Hepatocyte (in vitro differentiated cells): ENCODE measurements at places on chromosomes 16 and 17. TPM values are rescaled to one million over a fixed set of nuclear protein-coding genes. Genes with fewer than 3 reads are reported as not detected.

DNA sequence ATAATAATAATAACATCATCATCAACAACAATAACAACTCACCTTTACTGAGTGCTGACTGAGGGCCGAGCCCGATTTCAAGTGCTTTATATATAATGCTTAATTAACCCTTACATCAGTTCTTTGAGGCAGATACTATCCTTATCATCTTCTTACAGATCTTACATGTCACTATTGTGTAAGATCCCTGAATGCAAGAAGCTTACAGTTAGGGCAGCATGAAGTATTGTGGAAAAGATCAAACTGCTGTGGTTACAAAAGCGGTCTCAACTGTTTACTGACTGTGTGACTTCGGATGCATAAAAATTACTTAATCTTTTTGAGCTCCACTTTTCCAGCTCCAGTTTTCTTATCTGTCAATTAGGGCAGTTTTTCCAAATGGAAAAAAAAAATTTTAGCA is 3.3 kb downstream of the VAT1 start:
- DNase-seq = no peak

GRCh38 chr17:9026741-9027140 is 5.4 kb downstream of the NTN1 start:
- DNase-seq = no peak

DNA sequence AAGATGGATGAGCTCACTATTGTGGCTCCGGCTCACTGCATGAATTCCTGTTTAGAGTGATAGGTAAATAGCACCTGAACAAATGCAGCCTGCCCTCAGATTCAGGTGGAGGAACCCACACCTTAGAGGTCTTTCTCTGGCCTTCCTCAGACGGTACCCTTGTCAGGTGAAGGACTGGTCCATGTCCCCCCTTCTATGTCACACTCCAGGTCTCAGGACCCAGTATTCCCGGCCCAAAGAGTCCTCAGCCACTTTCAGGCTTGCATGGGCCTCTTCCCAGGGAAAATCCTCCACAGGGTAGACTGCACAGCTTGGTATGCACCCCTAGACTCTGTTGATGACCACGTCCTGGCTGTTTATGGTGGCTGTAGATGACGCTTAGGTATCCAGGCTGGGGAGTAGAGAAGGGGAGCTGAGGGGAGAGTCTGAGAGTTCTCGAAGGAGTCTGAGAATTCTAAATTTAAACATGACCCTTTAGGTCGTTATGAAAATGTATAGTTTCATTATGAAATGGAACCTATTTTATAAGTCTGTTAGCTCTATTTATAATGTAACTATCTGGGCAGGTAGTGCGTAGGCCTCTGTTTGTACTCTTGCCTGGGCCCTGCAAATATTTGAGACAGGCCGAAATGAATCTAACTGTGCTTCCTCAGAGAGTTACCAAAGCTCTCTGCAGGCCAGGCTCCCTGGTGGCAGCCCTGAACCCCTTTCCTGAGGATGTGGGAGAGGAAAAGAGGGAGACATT is 32.5 kb upstream of the CCR7 start:
- DNase-seq = no peak

GRCh38 chr17:45950888-45951287 is 48.2 kb upstream of the STH start:
- no peak for DNase-seq

GRCh38 chr17:82592767-82593589 is 55.3 kb downstream of the WDR45B start:
- peak; percentile 84 for DNase-seq

GRCh38 chr17:12034538-12034937 is 13.9 kb downstream of the MAP2K4 start:
- no peak for DNase-seq

DNA sequence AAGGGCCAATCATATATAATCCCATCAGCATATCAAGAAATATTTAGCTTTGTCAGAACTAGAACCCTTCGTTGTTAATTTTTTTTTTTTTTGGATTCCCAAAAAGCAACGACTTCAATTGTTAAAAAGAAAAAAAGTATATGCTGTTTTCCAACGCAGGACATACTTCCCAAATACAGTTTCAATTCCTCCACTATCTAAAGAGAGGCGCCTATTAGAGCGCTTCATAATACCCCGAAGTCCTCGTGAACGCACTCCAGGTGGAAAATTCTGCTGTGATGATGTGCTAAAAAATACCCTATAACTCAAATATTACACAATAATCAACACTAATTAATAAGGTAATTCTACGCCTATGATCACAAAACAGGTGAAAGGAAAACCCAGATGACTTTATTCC is 20.8 kb downstream of the GNA13 start:
- no peak for DNase-seq

GRCh38 chr17:82598256-82599119 is 49.8 kb downstream of the WDR45B start:
- no peak for DNase-seq

DNA sequence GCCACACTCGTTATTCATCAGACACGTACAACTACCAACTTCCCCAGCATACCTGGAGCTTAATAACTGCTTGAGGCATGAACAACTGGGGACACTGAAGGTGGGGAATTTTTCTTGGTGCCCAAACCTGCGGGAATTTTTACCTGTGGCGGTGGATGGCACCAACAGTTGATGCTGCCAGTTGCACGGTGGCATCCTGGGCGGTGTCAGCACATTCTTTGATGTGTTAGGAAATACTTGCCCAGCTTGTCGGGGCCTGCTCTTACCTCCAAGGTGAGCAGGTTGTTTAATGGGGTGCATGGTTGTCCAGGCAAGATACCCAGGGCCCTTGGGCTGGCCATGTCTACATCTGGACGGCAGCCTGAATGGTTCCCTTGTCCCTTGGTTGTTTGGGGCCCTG is 79.6 kb downstream of the CRISPLD2 start:
- no peak for DNase-seq

GRCh38 chr17:77456271-77456950 is 315.6 kb downstream of the SEC14L1 start:
- DNase-seq = no peak

GRCh38 chr16:30382111-30382881 is at the start of gene SEPTIN1:
TSS of gene SEPTIN1 (minus strand) at chr16:30382561. CDS start at chr16:30382542, 19 bp downstream.
- no peak for DNase-seq

GRCh38 chr17:31550389-31551056 is 159.0 kb downstream of the RAB11FIP4 start:
- DNase-seq = peak; percentile 41

DNA sequence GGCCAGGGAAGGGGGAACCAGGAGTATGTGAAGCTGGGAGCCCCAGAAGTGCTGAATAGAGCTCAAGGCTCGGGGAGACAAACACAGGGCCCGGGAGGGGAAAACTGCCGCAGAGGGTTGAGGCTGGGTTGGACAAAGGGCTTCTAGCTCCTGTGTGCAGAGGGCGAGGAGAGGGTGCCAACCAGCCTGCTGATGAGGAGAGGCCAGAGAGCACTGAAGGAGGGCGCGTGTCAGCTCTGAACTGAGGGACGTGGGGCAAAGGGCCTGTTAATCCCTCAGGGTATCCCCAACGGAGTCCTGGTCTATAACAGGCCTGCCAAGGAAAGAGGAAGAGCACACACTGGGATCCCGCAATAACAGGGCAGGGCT is 151.3 kb downstream of the C16orf78 start:
- DNase-seq = no peak

GRCh38 chr16:75402159-75402820 is 31.0 kb downstream of the CFDP1 start:
- DNase-seq = peak; percentile 46

DNA sequence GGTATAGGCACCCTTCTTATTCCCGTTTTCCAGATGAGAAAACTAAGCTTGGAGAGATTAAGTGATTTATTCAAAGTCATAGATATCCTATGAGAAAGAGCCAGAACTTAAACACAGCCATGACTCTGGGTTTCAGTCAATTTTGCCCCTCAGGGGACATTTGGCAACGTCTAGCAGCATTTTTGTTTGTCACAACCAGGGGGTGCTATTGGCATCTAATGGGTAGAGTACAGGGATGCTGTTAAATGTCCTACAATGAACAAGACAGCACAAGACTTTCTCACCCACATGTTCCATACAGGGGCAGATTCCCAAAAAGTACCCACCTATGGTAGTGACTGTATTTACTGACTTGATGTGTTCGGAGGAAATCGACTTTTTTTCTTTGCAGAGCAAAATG is 4.8 kb upstream of the SHISA9 start:
- DNase-seq = peak; percentile 64

DNA sequence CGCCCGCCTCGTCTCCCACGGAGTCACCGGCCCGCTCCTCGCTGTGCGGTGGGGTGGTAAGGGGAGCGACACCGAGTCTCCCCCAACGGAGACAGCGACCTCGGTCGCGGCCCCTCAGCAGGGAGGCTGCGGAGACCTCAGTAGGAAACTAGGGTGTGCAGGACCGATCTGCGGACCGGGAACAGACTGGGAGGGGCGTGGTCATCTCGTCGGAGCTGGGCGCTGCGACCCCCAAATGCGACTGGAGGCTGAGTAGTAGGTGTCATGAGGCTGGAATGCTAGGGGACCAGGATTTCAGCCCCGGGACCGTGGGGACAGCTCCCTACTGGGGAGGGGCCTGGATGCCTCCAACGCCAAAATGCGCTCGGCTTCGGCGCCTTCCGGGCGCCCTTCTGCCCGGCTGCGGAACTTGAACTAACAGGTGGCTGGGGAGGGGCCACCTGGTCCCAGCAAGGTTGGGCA is 1.3 kb downstream of the CACNG4 start:
- peak; percentile 29 for DNase-seq

DNA sequence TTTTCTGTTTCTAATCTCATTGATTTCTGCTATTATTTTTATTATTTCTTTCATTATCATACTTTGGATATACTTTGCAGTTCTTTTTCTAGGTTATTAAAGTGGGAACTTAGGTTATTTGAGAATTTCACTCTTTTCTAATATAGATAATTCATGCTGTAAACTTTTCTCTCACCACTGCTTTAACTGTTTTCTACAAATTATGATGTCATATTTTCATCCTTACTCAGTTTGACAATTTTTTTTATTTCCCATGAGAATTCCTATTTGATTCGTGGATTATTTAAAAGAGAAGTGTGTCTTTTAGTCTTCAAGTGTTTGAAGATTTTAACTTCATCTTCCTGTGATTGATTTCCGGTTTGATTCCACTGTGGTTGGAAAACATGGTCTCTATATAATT is 336.8 kb upstream of the SALL1 start:
- DNase-seq = no peak

GRCh38 chr17:55722742-55723487 is at the start of gene TMEM100:
TSS of gene TMEM100 (minus strand) at chr17:55722864. CDS start at chr17:55721070, 1,794 bp downstream.
- peak; percentile 79 for DNase-seq

- no peak for DNase-seq
These were observed 5.6 kb upstream of the RNPS1 start for GRCh38 chr16:2273484-2273883.

DNA sequence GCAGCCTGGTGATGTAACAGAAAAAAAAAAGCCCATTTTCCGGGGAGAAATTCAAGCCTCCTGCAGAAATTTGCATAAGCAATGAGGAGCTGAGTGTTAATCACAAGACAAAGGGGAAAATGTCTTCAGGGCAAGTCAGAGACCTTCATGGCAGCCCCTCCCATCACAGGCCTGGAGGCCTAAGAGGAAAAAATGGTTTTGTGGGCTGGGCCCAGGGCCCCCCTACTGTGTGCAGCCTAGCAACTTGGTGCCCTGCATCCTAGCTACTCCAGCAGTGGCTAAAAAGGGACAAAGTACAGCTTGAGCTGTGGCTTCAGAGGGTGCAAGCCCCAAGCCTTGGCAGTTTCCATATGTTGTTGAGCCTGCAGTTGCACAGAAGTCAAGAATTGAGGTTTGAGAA is 49.7 kb downstream of the AHSP start:
- no peak for DNase-seq

- peak; percentile 20 for DNase-seq
These were observed 26.0 kb downstream of the TAC4 start for GRCh38 chr17:49821916-49822315.

DNA sequence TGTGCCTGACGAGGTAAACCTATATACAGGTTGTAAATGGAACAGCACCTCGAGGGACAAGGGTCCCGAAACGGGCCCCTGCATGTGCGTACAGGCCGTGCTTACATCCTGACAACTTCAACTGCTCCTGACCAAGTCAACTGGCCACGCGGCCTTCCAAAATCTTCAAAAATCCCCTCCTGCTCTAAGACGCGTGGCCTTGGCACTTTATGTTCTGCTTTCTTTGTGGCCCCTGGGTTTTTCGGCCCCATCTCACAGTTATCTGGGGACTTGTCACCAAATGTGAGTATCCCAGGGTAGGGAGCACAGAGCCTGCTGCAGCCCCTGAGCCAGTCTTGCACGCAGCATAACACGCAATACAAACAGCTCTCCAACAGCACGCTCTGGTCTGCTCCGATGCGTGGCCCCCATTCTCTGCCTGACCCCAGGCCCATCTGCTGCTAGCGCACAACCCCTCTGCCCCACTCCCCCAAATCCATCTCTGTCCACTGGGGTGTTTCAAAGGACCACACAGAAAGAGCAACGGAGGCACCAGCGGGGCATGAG is 659 bp downstream of the RPH3AL start:
- DNase-seq = no peak

DNA sequence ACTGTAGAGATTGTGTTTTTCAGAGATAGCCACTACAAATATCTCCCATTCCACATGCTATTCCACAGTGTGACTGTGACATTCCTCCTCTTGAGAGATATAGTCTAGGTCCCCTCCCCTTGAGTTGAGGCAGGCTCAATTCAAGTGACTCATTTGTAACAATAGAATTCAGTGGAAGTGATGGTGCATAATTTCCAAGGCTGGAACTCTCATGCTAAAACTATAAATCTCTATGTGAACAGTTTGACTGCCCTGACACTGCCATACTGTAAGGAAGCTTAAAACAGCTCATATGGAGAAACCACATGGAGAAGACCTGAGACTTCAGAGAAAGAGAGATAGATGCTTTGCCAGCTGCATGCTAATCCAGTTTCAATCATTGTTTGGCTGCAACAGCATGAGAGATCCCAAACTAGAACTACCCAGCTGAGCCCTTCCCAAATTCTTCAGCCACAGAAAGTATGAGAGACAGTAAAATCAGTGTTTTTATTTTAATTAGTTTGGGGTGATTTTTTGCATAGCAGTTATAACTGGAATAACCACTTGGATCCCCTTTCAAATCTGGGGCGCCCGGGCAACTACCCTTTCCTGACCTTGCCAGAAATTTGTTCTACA is 19.5 kb upstream of the CSNK2A2 start:
- DNase-seq = no peak

GRCh38 chr16:9594047-9594446 is 502.6 kb downstream of the HAPSTR1 start:
- no peak for DNase-seq

C16orf96 gene
- 0.15 TPM in 1 of 2 replicates, not detected in the other for polyA plus RNA-seq

EME1 gene
- 5.1 and 7.2 TPM in 2 replicates for polyA plus RNA-seq

RNF167 gene
- polyA plus RNA-seq = 66.5 and 75.3 TPM in 2 replicates

SPEM2 gene
- not detected in 2 replicates for polyA plus RNA-seq

OR1F1 gene
- polyA plus RNA-seq = 0.61 TPM in 1 of 2 replicates, not detected in the other

TMEM256 gene
- polyA plus RNA-seq = 105 and 109 TPM in 2 replicates

RPL26 gene
- 403 and 411 TPM in 2 replicates for polyA plus RNA-seq

PMFBP1 gene
- 2.9 and 3.4 TPM in 2 replicates for polyA plus RNA-seq

WNT3 gene
- polyA plus RNA-seq = 5.3 and 7.3 TPM in 2 replicates

ATP2C2 gene
- 6.8 and 7.2 TPM in 2 replicates for polyA plus RNA-seq

SCGB1C2 gene
- not detected in 2 replicates for polyA plus RNA-seq

ALOX15B gene
- polyA plus RNA-seq = 26.0 and 26.1 TPM in 2 replicates

ARHGAP44 gene
- polyA plus RNA-seq = 4.2 and 5.4 TPM in 2 replicates

SDR42E1 gene
- 0.04 TPM in 1 of 2 replicates, not detected in the other for polyA plus RNA-seq

MKS1 gene
- 11.9 and 15.6 TPM in 2 replicates for polyA plus RNA-seq

TLCD1 gene
- 23.4 and 26.6 TPM in 2 replicates for polyA plus RNA-seq
